ENCODE measurements at places on chromosomes 2 and 18.

GRCh38 chr2:227460833-227461232 lies 11.1 kb upstream of the AGFG1 start:
- DNase-seq = no peak

- DNase-seq = peak; percentile 34
These were observed 322.1 kb upstream of the CHAC2 start for GRCh38 chr2:53445383-53446070.

DNA sequence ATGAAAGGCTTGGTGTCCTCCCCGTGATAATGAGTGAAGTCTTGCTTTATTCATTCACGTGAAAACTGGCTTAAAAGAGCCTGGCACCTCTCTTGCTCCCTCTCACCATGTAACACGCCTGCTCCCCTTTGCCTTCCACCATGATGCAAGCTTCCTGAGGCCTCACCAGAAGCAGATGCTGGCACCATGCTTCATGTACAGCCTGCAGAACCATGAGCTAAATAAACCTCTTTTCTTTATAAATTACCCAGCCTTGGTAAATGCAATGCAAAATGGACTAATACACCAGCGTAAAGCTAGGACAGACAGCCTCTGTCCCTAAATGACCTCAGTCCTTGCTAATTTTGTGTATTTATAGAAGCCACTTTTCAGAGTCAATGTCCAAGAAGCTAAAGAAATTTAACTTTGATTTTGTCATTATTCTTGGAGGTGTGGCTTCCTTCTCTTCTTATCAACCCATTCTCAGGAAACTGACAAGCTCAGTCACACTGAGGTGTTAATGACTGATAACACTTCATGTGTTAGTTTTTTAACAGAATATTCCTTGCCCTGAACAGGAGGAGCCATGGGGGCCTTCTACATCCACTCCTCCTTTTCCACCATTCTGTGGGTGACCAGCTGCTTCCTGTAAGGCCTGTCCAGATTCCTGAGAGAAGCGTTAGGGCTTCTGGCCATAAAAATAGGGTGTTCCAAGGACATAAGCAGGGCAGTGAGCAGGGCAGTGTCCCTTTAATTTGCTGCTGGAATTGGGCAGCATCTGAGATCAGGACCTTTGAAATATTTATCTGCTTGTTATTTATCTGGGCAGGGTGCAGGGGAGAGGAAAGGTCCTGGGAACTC lies 38.0 kb upstream of the EPAS1 start:
- DNase-seq = no peak

DNA sequence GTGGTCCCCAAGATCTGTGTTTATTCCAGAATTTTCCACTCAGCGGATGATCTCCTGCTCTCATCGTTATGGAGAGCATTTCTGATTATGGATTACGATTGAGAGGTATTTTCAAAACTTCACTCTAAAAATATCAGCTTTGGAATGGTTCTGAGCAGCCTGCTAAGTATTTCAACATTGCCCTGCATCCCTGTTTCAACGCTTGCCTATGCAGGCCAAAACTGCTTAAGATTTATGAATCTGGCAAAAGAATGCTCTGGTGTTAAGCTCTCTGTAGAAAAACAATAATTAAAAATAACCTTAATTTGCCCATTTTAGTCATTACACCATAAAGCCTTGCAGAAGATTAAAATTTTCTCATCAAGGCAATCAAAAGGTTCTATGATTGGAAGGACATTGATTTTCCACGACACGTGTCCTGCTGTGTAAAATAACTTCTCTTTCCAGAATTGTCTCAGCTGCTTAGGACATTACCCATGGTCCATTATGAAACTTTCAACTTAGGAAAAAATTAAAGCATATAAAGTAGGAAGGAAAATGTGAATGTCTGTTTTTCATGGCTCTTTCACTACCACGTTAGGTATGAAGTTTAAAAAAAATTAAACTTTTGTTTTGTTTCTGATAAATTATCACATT lies 229.9 kb downstream of the ACKR3 start:
- no peak for DNase-seq

DNA sequence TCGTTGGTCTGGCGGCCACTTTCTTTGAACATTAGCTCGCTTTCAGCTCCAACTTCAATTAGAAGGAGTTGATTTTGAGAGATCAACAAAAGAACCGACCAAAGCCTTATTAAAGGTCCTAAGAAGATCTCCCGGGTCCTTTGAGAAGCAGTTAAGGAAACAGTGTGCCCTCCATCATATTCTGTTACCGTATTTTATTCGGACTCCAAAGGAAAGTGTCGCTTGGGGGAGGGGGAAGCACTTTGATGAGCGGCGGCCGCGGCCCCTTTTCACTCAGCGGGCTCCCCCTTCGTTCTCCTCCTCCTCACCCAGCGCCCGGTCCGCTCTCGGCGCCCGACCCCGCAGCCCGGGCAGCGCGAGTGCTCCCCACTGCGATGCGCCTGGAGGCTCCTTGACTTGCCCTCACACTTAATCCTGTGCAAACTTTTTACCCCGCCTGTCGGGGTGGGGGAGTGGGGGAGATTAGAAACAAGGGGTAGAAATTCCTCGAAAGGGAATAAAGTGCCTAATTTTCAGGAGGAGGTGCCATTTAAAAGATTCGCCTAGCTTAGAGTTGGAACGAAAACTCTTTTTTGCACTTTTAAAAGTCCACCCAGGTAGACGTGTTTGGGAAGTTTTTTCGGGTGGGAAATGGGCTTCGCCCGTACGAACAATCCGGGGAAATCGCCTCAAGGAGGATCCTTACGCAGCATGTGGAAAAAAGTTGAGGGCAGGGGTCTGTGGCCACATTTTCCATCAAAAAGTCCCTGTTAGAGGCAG lies 1.2 kb upstream of the OTX1 start:
- no peak for DNase-seq

DNA sequence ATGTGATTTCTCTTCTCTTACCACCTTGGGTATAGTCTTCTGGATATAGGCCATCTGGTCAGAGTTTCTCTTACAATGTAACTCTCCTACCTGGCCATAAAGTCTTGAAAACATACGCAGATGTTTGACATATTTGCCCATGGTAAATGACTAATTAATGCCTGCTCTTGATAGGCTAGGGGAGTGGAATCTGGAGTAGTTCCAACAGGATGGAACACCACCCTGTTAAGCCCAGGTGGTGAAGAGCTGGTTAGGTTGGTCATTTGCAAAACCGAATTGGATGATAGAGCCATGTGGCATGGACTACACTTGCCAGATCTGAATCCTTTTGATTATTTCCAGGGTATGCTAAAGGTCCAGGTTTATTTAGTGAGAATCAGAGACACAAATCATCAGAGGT lies 36.5 kb downstream of the HADHB start:
- no peak for DNase-seq

Measured in choroid plexus epithelial cell (primary cell).